ENCODE measurements at places on chromosomes 16 and 17. TPM values are rescaled to one million over a fixed set of nuclear protein-coding genes. Genes with fewer than 3 reads are reported as not detected.

KRT23 gene
- total RNA-seq: 9.6 TPM

C1QTNF8 gene
- total RNA-seq: not detected

ZG16B gene
- not detected for total RNA-seq

DNA sequence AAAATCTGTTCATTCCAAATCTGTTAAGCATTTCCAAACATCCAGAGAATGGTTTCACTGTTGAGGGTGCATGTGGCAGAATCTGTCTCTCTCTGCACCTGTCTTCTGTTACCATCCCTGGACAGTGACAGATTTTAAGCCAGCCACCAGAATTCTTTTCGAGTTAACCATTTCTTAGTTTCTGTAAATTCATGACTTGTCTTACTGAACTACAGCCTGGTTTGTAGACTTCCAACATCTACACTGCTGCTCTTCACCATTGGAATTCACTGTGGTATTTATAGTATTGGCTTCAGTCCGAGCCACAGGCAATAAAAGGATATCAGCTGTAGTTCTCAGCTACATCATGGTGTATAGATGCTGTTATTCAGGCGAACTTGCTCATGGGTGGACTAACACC lies 47.6 kb downstream of the GOSR1 start:
- DNase-seq: no peak
